ENCODE measurements at places on chromosomes 5 and 9. TPM values are rescaled to one million over a fixed set of nuclear protein-coding genes. Genes with fewer than 3 reads are reported as not detected.

SPOUT1 gene
- 37.4 TPM for total RNA-seq

PPP3R2 gene
- total RNA-seq, result not detected

ADAMTS16 gene
- total RNA-seq, result 1.7 TPM

RNF44 gene
- total RNA-seq, result 33.6 TPM

ANKRD31 gene
- 0.12 TPM for total RNA-seq

MAPK9 gene
- total RNA-seq, result 41.6 TPM

CREB3 gene
- total RNA-seq, result 58.7 TPM

MCTP1 gene
- 7.3 TPM for total RNA-seq

EXD3 gene
- total RNA-seq, result 7.4 TPM

SPATA31A3 gene
- not detected for total RNA-seq

PTGDS gene
- 0.71 TPM for total RNA-seq

PCDHGB2 gene
- total RNA-seq, result 0.19 TPM

FAM53C gene
- 22.9 TPM for total RNA-seq

PTTG1 gene
- total RNA-seq, result 197 TPM

BAAT gene
- 0.58 TPM for total RNA-seq

PCDHA5 gene
- 0.47 TPM for total RNA-seq

CDC25C gene
- 13.0 TPM for total RNA-seq

SLCO4C1 gene
- not detected for total RNA-seq

HSPA9 gene
- 352 TPM for total RNA-seq

STKLD1 gene
- total RNA-seq, result 1.4 TPM

GRAMD2B gene
- 0.86 TPM for total RNA-seq

EQTN gene
- not detected for total RNA-seq

ARHGEF28 gene
- total RNA-seq, result 16.6 TPM

IFNB1 gene
- total RNA-seq, result not detected

ADGRV1 gene
- total RNA-seq, result 0.75 TPM

POLR3G gene
- total RNA-seq, result 15.8 TPM

PCDHB14 gene
- total RNA-seq, result 0.06 TPM

ACSL6 gene
- total RNA-seq, result not detected

SYK gene
- not detected for total RNA-seq

SLIT3 gene
- total RNA-seq, result 13.2 TPM

Measured in A549 treated with CpdA at 1 μM for 4 hours (cell line).